ENCODE measurements at places on chromosomes 13 and 19.
A peak's percentile ranks its signal among the peaks of the same experiment; 100 is the strongest.

DNA sequence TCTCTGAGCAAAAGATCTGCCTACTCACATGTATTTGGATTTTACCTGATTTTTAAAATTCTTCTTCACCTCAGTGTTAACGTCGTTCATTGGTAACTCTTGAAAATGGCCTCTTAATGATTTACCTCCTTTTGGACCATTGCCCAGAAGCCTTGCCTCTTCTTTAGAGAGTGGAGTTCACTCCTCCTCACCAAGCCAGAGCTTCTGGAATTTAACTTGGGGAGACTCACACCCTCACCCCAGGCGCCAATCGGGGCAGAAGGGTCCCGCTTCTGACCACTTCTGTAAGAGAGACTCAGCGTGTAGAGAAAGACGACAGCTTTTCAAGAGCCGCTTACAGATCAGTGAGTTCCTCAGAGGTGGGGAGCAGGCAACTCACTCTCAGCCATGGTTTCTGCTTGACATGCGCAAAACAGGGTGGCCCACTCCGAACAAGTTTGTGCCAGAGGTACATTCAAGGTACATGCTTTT lies 2.7 kb downstream of the PNMA8C start:
- DNase-seq, result no peak

DNA sequence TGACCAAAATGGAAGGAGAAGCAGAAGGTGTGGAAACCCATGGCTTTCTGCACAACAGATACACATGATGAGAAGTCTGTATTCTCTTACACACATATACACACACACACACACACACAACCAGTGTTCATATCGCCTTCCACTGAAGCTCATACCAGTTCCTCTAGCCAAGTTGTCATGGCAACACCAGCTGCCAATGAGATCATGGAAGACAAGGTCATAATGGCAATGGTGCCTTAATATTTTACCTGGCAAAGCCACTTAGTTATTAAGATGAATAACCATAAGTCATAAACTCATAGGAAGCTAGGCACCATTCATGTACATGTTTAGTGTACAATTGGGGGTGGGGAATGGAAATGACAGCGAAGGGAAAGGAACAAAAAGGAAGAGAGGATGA lies 2.6 kb upstream of the DHRS12 start:
- DNase-seq, result no peak

DNA sequence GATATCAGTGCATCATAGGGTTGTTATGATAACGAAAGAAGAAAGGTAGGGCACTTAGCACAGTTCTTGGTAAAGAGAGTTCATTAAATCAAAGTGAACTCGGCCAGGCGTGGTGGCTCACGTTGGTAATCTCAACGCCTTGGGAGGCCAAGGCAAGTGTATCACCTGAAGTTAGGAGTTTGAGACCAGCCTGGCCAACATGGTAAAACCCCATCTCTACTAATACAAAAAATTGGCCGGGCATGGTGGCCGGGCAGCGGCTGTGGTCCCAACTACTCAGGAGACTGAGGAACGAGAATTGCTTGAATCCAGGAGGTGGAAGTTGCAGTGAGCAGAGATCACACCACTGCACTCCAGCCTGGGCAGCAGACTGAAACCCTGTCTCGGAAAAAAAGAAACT lies 19.1 kb downstream of the PSPC1 start:
- DNase-seq, result no peak

- no peak for DNase-seq
These were observed 72.6 kb downstream of the CDK8 start for GRCh38 chr13:26326562-26326961.

DNA sequence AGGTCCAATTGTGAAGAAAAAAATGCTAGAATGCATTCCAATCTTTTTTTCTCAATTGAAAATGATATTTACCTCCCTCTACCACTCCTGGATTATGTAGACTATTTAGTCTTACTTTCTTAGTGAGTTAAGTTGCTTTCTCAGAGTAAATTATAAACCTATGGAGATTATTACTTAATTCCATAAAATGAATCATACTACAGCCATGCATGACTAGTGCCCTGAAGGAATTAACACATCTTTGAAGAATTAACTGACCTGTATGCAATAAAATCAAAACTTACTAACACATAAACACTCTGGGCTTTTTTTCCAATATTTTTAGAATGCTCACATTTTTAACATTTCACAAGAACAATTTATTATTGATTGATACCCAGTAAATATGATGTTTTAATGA lies 379.4 kb upstream of the DACH1 start:
- DNase-seq, result no peak

- DNase-seq, result no peak
These were observed 29.1 kb downstream of the BRD4 start for GRCh38 chr19:15303105-15303780.

DNA sequence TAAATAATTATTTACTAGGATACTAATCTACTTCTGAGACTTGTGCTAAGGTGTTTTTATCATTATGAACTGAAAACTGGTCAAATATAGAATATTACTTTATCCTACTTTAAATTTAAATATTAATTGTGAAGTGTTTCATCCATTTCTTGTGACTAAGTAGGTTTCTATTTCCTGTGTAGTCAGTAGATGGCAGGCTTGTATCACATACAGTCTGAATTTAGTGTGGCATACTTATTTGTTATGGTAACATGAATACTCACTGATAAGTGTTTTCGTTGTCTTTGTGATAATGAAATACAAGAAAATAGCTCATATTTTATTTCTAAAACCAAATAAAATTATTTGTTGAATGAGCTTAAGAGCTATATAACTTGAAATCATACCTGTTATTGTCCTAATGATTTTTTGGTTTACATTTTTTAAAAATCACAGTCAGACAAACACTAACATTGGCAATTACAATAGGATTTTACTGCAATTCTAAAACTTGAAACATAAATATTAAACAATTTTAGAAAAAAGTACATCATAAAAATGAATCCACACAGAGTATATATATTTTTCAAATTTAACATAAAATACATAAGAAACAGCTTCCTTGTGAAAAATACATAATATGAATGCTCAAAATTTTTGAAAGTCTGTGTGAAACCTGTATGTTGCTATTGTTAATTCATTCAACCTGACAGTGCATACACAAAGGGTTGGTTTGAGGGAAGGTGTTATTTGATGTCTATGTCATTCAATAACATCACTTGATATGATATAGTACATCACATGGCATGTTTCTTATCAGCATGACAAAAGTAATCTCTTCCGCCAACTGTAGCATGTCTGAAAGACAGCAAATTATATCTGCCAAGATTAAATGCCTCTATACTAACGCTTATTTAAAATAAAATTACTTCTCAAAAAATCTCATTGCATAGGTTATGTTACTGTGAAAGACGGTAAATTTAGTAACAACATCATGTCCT lies 904.8 kb upstream of the PCDH20 start:
- no peak for DNase-seq

DNA sequence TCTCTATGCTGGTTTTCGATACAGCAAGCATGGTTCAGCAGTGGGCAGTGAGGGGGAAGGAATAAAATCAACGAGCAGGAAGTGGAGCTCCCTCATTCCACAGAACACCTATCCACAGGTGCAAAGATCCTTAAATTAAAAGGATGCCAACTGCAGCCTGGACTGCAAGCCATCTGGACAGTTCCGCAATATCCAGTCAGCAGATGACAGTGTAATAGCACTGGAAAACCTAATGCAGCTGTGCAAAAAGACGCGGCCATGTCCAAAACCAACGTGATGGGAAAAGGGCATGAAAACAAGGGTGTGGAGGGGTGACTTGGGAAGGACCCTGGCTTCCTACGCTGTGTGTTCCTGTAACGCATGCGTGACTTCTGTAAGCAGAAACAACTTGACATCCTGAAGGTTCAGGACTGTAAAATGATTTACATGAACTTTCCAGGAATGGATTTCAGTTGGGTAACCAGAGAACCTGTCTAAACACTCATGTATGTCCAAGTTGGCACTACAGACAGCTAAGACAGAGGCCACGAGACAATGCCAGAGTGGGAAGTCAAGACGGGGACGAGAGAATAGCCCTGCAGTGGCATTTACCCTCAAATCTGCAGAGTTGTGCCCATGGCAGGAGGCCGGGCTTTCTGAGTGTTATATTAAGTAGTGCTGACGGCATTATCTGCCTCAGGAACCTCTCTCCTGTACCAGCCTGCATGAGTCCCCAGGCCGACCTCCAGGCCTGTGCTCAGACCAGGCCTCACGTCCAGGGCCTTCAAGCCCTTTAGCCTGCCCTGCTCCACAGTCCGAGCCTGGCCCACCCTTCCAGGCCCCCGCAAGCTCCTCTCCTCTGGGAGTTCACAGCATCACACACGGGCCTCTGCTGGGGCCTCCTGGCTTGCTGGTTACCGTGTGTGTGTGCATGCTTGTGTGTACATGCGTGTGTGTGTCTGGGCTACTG lies 26.5 kb downstream of the CAPS start:
- no peak for DNase-seq

DNA sequence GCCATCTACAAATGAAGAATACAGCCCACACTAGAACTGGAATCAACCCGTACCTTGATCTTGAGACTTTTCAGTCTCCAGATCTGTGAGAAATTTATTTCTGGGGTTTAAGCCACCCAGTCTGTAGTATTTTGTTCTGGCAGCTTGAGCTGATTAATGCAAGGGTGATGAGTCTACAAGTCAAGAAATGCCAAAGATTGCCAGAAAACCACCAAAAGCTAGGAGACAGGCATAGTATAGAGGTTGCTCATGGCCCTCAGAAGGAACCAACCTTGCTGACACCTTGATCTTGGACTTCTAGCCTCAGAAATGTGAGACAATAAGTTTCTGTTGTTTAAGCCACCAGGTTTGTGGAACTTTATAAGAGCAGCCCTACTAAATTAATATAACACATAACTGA lies 428.2 kb upstream of the KLF12 start:
- DNase-seq, result no peak

- DNase-seq, result no peak
These were observed 62.2 kb downstream of the DNAJC15 start for GRCh38 chr13:43085545-43085944.

GRCh38 chr19:15452111-15453047 lies 2.6 kb upstream of the WIZ start:
- peak; percentile 8 for DNase-seq

- no peak for DNase-seq
These were observed 4.0 kb downstream of the PIK3R2 start for GRCh38 chr19:18156841-18157464.

DNA sequence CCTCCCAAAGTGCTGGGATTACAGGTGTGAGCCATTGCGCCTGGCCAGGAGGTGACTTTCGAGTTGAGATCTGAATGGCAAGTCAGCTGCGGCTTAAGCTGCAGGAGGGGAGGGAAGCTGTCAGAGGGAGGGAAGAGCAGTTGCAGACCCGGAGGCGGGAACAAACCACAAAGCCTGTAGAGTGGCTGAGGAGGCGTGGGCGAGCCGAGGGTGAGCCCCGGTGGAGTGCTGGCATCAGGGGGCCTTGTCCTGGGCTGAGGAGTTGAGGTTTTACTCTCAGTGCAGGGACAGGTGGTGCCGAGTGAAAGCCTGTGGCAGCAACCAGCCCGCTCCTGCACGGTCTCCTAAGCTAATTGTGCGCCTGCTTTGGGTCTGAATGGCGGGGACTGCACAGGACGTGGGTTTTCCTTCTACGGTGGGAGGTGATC lies 24.2 kb downstream of the PPP1R37 start:
- peak; percentile 74 for DNase-seq

DNA sequence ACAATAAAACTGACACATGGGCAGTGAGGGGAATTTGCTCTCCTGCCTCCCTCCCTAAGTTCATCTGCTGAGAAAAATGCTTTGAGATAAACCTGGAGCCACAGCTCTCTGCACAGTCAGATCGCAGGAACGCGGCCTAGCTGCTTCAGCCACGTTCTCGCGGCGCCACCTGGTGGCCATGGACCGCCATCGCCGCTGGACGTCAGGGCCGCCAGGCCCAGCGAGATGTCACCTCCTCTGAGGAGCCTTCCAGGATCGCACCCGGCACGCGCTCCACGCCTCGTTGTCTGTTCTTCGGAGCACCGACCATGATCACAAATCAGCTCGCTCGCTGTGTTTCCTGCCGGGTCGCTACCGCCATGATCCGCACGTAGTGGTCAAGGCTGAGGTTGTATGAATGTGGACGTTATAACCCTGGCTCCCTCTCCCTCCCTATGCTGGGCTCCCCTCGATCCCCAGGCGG lies 20.6 kb upstream of the USP29 start:
- DNase-seq, result peak; percentile 17

- DNase-seq, result no peak
These were observed 9.0 kb upstream of the LTBP4 start for GRCh38 chr19:40592170-40592569.

- DNase-seq, result no peak
These were observed 1528.2 kb downstream of the EFNB2 start for GRCh38 chr13:105007166-105007808.

- no peak for DNase-seq
These were observed 6.8 kb downstream of the FREM2 start for GRCh38 chr13:38693641-38694040.

GRCh38 chr19:30224689-30225606 lies 147.2 kb upstream of the ZNF536 start:
- DNase-seq, result no peak

DNA sequence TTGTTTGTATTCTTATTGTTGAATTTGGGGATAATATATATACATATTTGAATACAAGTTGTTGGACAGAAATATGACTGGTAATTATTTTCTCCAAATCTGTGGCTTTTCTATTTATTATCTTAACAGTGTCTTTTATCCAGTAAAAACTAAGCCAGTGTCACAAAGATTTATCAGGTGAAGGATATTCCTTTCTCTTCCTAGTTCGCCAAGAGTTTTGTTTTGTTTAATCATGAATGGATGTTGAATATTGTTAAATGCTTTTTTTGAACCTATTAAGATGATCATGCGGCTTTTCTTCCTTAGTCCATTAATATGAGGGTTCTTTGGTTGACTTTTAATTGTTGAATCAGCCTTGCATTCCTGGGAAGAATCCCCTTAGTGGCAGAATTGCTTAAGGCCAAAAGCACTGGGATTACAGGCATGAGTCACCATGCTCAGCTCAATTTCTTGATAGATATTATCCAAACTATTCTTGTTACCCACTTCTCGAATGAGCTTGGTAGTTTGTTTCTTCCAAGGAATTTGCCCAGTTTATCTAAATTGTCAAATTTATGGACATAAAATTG lies 53.3 kb downstream of the TEX26 start:
- DNase-seq, result no peak

GRCh38 chr13:78326633-78327032 lies 276.7 kb downstream of the POU4F1 start:
- no peak for DNase-seq

- DNase-seq, result no peak
These were observed 489 bp downstream of the CCNE1 start for GRCh38 chr19:29812080-29812880.

GRCh38 chr13:45782327-45783045 lies 69.1 kb downstream of the SIAH3 start:
- no peak for DNase-seq

GRCh38 chr13:91739751-91740150 lies 341.3 kb downstream of the GPC5 start:
- no peak for DNase-seq

GRCh38 chr13:105063676-105064075 lies 1471.8 kb downstream of the EFNB2 start:
- no peak for DNase-seq

GRCh38 chr13:22871231-22871630 lies 309.5 kb upstream of the SGCG start:
- no peak for DNase-seq

- DNase-seq, result no peak
These were observed 20.4 kb downstream of the RNF17 start for GRCh38 chr13:24784319-24784718.

- DNase-seq, result no peak
These were observed 324.9 kb upstream of the SGCG start for GRCh38 chr13:22855926-22856325.

- no peak for DNase-seq
These were observed 9.4 kb downstream of the RFPL4AL1 start for GRCh38 chr19:55778331-55778730.
